Lung microvascular endothelial cell (primary cell): ENCODE measurements at places on chromosomes 7 and 10. TPM values are rescaled to one million over a fixed set of nuclear protein-coding genes. Genes with fewer than 3 reads are reported as not detected.

DNA sequence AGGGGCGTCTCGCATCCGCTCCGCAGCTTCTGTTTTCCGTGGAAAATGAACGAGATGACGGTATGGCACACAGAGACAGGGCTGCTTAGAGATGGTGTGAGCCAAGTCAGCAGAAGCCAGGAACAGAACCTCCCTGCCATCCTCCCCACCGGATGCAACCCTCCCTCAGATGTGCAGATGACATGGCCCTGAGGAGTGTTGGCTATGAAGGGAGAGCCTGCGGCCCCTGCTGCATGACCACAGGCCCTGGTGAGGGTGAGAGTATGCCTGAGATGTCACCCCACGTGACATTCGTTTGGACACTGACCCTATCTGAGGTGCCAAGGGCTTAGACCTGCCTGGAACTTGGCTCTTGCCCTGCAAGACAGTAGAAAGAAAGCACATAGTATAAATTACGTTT is 29.4 kb downstream of the WIPF3 start:
- no peak for DNase-seq

DNA sequence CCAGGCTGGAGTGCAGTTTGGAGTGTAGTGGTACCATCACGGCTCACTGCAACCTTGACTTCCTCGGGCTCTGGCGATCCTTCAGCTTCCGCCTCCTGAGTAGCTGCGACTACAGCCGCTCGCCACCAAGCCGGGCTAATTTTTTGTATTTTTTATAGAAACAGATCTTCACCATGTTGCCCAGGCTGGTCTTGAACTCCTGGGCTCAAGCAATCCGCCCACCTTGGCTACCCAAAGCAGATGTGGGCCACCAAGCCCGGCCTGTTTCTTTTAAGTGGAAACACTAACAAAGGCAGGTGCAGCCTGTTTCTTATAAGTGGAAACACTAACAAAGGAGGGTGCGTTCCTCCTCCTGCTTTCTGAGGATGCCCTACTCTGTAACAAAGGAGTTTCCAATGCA is 18.2 kb downstream of the PRF1 start:
- DNase-seq, result no peak

DNA sequence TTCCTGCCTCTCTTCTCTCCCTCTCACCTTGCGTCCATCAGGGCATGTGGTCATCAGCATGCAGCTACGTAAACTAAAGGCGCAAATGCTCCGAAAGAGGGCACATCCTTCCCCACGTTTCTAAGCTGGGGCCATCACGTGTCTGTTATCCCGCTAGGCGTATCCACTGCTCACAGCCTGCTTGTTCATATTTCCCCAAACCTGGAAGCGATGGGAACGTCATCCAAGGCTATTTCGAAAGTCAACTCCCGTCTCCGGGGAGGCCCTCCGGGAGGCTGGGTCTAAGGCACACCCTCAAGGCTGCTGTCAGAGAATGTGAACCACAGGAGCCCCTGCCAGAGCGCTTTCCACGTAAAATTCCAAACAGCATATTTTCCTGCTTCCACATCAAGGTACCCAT is 199.2 kb downstream of the DIP2C start:
- DNase-seq, result no peak

Gene HACD1
- 17.5 and 23.1 TPM in 2 replicates for total RNA-seq
